ENCODE measurements at places on chromosomes 6 and 20. TPM values are rescaled to one million over a fixed set of nuclear protein-coding genes. Genes with fewer than 3 reads are reported as not detected.

The HLA-F gene
- total RNA-seq = 35.3 TPM

The CDYL gene
- 38.4 TPM for total RNA-seq

The XKR7 gene
- not detected for total RNA-seq

The DEFB127 gene
- total RNA-seq = not detected

The MROH8 gene
- 0.35 TPM for total RNA-seq

The CEP43 gene
- 13.5 TPM for total RNA-seq

The TNF gene
- 10.5 TPM for total RNA-seq

The RAB44 gene
- total RNA-seq = not detected
